Skin of body (tissue), 3 donors: ENCODE measurements at places on chromosomes 5 and 9. TPM values are rescaled to one million over a fixed set of nuclear protein-coding genes. Genes with fewer than 3 reads are reported as not detected.

DNA sequence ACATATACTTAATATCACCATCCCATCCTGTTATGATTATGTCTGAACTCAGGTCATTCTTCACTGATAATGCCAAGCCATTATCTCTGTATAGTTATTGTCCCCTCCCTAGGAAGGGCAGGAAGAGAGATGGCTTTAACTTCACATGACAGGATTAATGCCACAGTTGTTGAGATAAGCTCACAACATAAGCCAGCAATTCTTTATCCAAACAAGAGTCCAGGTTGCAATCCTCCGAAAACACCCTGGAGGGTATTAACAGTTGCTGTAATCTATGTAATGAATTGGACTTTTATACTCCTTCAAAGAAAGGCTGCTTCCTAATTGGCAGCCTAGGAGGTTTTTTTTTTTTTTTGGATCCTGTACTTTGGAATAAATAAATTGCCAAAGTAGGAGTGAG, 779.4 kb downstream of the SEMA5A start:
- DNase-seq: no peak

DNA sequence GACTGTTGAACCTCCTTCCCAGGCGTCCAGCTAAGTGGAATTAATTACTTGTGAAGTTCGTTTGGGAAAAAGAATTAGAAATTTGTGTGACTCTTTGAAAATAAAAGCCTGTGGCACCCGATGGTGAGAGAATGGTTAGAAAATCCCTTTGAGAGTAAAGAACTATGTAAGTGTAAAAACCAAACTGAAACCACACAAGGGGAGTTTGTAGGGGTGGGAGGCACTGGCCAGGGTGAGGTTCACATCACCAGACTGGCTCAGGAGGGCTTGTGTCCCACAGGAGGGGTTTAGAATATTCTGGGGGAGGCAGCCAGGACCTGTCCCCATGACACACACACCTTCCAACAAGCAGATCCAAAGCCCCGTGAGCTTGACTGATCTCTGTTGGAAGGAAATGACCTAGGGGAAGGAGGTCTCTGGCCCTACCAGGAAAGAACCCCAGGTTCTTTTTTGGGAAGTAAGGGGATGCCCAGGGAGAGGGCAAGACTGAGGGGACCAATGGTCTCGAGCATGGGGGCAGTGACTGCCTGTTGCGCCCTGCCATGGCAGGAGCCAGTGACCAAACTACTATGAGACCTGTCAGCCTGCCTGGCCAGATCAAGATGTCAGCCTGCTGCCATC, 4.3 kb downstream of the SPATA24 start:
- no peak for DNase-seq

GRCh38 chr9:71271602-71272001, 150.2 kb upstream of the TRPM3 start:
- DNase-seq: no peak

The AHRR gene
- total RNA-seq: 11.9 TPM

GRCh38 chr5:10588109-10588775, 24.4 kb downstream of the ANKRD33B start:
- no peak for DNase-seq

DNA sequence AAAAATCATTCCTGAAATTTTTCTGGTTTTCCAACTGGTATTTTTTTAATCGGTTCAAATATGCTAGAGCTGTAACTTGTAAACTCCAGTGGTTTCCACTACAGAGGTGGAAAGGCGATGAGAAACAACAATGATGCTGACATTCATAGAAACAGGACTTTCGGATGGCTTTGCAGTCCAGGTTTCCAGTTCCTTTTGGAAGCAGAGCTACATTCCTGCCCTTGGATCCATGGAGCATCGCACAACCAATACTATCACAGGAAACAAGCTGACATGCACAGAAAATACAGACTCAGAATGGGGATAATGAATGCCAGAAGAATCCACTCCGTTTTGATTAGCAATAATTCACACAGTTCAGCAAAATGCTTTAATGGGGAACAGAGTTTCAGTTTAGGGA, 140.0 kb downstream of the EPB41L4A start:
- DNase-seq: no peak

DNA sequence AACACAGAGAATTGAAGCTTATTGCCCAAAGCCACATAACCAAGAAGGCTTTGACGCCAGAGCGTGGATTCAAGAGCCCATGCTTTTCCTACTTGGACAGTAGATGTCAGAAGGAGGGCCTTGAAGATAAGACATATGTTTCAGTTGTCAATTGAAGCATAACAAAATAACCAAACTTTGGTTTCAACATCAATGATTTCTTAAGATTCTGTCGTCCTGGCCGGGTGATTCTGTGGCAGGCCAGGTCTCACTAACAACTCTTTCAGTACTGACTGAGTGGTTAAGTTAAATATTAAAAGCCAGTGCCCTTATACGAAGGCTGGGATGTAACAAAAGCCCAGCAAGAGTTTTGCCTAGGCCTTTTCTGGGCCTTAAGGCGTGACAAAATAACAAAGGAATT, 94.0 kb downstream of the RCL1 start:
- no peak for DNase-seq

The SLC1A3 gene
- total RNA-seq: 61.1 TPM

GRCh38 chr5:120101771-120102170, 362.3 kb upstream of the PRR16 start:
- no peak for DNase-seq

- DNase-seq: no peak
These were observed 3.4 kb upstream of the F12 start for GRCh38 chr5:177412603-177413233.

- DNase-seq: no peak
These were observed 2.0 kb downstream of the CTNNAL1 start for GRCh38 chr9:109011231-109011671.

DNA sequence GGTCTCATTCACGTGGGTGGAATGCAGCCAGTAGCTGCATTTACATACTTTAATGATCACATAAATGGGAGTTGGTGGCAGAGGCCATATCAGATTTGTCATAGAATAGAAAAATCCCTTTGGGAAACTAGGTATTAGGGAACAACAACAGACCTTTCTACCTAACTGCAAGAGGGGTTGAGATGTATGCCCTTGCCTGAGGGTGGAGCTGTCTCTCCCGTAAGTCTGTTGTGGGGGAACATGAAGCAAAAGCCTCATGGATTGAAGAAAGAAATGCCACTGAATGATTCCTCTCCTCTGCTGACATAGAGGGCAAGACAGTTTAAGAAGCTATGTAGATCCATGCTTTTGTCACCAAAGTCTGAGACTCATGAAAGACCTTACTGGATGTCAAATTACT, 461.3 kb downstream of the SPOCK1 start:
- no peak for DNase-seq

The PDGFRB gene
- total RNA-seq: 90.9 TPM

The NTRK2 gene
- total RNA-seq: 35.3 TPM

GRCh38 chr9:83238871-83239640, 176.1 kb upstream of the RASEF start:
- peak; percentile 26 for DNase-seq

The MCTP1 gene
- total RNA-seq: 30.8 TPM

GRCh38 chr5:174991847-174992246, 267.5 kb downstream of the MSX2 start:
- DNase-seq: no peak

The MELK gene
- total RNA-seq: 12.0 TPM

DNA sequence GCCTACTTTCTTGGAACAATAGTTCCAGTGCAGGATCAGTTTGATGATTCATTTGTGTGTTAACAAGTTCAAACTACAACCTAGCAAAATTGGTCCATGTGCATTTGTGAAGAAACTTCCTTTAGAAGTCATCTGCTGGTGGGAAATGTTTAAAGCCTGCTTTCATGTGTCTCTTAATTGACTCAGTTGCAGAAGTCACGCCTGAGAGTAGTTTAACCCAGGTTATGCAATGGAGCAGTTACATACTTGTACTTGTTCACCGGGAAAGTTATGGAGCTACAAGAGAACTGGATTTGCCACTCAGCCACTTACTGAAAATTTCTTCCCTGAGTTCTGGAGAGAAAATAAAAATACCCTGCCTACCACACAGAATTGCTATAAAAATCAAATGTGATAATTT, 1397.8 kb downstream of the PTPRD start:
- DNase-seq: no peak

DNA sequence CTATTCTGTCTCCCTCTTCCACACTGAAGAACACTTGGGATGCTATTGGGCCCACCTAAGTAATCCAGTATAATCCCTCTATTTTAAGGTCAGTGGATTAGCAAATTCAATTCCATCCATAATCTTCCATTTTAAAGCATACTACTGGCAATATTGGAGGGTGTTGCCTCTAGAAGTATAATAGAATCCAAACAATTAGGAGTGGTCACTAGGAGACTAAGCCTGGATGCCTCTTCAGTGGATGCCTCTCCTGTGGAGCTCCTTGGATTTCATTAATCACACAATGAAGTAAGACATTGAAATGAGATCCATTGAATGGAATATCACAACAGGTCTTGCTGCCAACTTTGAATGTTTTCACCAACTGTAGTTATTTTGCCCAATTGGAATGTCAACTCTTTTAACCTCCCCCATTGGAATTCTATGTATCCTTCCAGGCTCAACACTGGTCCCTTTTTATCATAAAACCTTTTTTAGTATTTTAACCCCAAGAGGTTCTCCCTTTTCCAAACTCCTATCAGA, 311.6 kb downstream of the PLK2 start:
- DNase-seq: no peak

DNA sequence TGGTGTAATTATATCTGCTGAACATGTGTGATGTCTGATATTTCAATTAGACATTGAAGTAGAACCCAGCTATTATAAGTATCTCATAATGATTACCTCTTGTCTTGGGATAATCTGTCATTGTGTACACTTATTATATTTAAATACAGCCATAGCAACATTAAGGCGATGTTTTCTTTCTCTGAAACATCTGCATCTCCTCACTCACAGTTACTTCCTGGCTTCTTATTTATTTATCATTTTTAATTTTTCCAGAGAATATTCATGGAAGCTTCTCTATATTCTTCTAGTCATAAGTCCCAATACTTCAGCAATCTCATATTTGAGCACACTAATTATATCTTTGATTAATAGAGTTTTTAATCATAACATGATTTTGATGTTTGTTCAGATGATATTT, 103.8 kb upstream of the FBN2 start:
- no peak for DNase-seq

DNA sequence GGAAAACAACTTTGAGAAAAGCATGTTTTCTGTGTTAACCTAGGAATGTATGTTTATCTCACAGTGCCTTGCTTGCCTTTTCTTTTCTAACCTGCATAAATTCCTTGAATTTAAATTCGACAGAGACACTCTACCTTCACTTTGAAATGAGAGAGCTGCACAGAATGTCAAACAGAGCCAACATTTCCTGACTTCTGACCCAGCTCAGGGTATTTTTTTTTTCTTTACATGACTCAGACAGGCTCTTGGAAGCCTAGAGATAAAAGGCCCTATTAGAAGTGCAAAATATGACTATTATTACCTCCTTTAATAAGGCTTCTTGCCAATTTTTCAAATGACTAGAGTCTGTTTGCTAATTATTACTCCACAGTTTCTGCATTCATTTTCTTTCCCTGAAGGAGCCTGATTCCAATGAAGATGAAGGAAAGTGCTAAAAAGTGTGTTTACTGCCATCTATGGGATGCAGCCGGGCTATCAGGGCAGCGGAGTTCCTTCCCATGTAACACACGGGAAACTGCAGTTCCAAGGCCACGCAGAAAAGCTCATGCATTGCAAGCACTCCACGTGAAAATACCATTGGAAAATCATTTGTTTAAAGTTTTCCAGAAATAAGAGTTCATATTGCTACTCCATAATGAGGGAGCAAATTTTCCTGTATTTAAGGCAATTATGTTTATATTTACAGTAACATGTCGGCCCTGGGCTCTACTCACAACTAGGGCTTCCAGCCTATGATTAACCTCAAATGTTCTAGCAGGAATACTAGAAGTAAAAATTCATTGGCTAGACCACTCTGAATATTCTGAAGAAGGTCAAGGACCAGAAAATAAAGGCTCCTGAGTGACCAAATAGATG, 485.6 kb downstream of the ZSWIM6 start:
- peak; percentile 58 for DNase-seq

The ESM1 gene
- 4.6 TPM for total RNA-seq

The MRPS30 gene
- total RNA-seq: 56.6 TPM

The FCN1 gene
- total RNA-seq: 18.5 TPM

DNA sequence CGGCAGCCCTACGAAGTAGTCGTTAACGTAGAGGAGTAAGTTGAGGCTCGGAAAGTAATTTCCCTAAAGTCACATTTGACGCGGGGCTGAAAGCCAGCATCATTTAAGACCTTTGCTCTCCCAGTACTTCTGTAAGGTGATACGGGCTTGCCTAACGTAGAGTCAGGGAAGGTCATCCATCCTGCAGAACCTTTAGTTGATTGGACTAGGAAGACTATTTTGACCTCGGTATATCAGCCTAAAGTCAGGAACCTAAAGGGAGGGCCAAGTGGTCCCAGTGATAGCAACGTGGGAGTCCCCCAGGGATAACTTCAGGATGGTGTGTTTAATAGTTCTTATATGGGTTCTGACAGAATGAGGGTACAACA, 657 bp downstream of the NUP214 start:
- no peak for DNase-seq

DNA sequence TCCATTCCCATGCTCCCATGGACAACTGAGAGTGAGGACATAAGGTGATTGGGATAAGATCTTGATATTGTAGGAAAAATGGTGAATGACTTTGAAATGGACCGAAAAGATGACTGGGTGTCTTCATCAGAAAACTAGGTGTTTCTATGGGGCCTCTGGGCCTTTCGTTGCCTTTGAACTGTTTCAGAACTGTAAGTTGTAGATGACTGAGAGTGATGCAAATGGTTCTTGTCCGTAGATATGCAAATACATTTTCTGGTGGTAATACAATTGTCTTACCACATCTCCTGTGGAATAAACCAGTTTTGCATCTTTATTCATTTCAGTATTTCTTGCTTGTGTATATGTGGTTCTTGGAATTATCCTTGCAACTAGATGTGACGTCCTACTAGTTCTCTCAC, 16.0 kb upstream of the TEX48 start:
- no peak for DNase-seq

GRCh38 chr5:89041976-89042375, 159.0 kb upstream of the MEF2C start:
- no peak for DNase-seq

The CYSRT1 gene
- 1.4 TPM for total RNA-seq

The SDHA gene
- 68.4 TPM for total RNA-seq

DNA sequence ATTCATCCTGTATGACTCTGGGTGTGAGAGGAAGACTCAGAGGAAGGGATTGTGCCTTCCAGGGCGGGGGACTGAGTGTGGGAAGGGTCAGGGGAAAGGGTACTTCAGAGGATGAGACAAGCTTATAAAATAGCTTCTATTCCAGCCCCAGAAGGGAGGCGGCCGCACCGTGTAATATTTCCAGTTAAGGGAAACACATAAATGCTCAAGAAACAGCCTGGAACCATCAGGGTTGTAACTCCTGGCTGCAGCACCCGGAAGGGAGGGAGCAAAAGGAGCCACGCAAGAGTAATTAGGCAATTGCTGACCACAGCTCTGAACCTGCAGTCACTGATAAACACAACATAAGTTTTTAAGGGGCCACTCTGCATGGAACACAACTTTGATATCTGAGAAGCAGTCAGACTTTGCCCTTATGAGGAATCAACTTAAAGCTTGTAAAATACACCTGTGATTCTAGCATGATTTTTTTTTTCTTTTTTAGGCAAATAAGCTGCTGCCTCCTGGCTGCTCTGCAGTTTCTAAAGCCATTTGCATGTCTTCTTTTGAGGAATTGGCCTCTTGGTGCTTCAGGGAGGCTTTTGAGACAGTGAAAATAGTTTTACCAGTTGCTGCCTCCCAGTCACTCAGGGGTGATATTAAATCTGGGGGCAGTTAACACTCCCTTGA, 382.7 kb downstream of the ENC1 start:
- DNase-seq: peak; percentile 22

GRCh38 chr9:130932255-130933079, 6.6 kb downstream of the FIBCD1 start:
- DNase-seq: no peak

GRCh38 chr9:77462066-77462465, 186.1 kb downstream of the GNA14 start:
- DNase-seq: no peak
